ENCODE measurements at places on chromosomes 11 and 22.
A peak's percentile ranks its signal among the peaks of the same experiment; 100 is the strongest.

- no peak for DNase-seq
Observed at GRCh38 chr22:20840646-20841371, 17.8 kb downstream of the PI4KA start.

GRCh38 chr11:44950031-44950624 lies 555 bp downstream of the TP53I11 start:
- DNase-seq: no peak

DNA sequence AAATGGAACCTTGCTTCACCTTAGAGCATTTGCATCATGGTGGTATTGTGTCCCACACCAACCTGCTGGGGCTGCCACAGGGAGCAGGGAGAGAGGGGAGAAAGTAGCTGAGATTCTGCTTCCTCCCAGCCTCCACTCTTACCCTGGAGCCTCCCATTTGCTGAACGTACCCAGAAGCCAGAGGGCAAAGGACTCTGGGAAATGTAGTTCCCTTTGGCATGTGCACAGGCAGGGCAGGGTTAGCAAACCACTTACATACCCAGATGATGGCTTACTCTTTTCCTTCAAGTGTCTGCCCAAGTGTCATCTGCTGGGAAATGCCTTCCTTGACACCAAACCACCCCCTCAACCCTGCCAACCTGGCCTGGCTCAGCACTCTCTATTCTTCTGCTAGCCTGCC lies 16.9 kb downstream of the SMIM38 start:
- DNase-seq: no peak

- DNase-seq: no peak
Observed at GRCh38 chr11:62882431-62882749, 1.7 kb downstream of the SLC3A2 start.

DNA sequence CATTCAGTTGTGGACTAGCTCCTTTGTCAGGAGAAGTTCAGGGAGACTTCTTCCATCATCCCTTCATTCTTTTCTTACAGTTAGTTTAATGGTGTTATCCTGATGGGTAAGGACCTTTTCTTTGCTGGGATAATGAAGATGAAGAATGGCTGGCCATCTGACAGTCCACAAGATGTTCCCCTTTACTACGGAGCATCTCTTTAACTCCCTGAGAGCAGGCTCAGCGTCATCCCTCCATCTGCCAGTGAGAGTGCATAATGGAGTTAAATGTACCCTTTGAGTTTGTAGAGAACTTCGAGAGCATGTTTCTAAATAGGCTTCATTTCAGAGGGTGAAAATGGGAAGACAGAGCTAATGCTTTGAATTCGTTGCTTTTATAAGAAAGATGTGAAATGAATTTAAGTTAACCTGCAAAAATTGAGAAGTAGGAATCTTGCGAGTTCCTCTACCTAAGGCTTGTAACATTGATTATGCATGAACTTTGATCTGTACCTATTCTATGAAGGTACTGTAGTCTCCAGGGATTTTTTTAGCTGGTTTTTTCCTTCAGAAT lies 1.7 kb downstream of the EP300 start:
- no peak for DNase-seq

DNA sequence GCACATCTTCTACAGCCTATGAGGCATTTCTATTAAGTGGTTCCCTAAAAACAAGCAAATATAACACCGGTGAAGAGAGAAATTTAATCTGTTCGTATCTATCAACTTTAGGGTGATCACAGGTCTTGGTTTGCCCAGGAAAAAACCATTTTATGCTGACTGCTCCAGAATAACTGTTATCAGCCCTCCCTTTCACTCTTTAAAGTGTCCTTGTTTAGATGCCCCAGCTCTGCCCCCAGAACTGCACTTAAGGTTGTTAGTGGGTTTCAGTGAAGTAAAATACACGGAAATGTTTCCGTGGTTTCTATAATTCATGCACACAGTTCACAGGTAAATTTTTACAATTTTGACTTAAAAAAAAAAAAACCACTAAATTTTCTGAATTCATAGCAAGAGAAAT lies 70.0 kb downstream of the NARS2 start:
- DNase-seq: no peak

DNA sequence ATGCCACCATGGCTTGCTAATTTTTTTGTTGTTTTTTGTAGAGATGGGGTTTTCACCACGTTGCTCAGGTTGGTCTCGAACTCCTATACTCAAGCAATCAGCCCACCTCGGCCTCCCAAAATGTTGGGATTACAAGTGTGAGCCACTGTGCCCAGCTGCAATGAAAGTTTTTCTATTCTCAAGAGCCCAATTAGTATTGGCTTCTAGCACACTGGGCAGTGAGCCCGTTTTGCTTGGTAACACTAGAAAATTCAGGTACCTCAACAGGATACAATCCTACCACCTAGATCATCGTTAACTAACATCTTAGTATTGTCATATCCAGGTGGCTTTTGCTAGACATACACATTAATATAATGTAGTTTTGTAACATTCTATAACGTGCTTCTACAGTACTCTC lies 19.0 kb downstream of the SEC14L3 start:
- no peak for DNase-seq

DNA sequence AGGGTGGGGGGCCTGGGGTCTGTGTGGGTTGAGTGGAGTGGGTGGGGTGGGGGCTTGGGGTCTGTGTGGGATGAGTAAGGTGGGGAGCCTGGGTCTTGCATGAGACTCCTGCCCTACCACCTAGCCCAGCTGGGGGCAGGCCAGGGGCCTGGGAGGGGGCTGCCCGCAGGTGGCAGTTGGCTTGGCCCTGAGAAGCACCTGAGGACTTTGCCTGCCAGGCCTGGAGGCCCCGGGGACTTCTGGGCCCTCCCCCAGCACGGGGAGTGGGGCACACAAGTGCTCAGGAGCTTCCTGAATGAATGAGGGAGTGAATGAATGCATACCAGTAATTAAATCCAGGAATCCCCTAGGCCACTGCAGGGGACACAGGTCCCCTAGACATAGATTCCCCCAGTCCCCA lies 6.6 kb downstream of the PHLDA2 start:
- DNase-seq: no peak

GRCh38 chr22:36830601-36831000 lies 13.8 kb upstream of the PVALB start:
- no peak for DNase-seq

DNA sequence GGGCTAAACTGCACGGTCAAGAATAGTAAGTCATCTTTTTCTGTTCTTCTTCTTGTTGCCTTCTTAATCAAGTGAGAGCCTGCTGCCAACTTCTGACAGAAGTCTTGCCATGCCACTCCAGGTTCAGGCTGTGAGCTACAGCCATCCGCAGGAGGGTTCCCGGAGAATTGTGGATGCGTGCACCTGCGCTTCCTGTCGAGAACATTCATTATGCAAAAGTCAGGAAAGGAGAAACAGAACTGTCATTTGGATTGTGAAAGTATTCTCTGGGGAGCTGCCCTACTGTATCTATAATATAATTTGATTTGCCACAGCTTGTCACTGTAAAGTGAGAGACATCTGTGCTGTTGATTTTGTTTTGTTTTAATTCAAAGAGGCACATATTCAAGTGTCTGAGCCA lies 12.3 kb downstream of the IL17RA start:
- no peak for DNase-seq

DNA sequence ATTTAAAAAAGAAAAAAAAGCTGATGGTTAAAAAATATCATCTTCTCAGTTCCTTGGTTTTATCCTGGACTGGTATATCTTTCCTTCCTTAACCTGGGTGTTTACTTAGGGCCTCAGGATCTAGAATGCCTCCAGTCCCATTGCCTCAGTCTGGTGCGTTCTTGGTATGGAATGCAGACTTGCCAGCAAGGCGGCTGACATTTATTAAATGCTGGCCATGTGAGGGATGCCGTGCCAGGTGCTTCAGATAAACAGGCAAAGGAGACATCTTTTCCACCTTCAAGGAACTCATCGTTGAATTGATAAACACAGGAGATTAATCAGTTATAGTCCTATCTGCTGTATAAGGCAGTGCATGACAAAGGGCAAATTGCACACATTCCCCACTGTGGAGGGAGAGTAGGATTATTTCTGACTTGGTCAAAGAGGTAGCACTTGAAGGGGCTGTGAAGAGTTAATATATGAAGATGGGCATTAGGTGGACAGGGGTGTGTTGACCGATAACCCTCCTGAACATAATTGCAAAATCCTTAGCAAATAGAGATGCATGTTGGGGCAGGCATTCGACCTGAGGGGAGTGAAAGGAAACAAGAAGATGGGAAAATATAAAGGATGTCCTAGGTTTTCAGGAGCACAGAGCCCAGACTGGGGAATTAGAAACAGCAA lies 54.4 kb downstream of the ALX4 start:
- no peak for DNase-seq

DNA sequence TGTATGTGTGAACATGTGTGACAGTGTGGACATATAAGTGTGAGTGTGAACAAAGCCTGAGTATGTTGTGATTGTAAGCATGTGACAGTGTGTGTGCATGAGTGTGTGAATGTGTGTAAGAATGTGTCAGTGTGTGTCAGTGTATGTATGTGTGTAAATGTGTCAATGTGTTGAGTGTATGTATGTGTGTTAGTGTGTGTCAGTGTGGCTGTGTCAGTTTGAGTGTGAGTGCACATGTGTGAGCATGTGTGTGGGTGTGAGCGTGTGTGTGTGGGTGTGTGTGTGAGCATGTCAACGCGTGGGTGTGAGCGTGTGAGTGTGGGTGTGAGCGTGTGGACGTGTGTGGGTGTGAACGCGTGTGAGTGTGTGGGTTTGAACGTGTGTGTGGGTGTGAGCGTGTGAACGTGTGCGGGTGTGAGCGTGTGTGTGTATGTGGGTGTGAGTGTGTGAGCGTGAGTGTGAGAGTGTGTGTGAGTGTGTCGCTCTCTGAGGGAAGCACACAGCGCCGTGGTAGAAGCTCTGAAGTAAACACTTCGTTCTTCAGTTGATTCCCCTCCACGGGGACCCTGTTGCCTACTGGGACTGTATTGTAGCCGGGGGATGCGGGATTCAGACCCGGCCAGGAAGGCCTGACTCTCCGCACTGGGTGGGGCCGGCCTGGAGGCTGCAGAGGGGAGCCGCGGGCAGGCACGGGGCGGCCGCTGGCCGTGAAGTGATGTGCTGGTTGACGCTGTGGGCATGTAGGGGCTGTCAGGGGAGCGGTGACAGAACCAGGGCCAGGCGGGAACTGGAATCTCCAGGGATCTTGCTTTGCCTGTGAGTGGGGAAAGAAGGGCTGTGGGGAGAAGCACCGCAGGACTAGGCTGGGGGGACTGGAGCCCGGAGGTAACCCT lies 21.1 kb downstream of the RPS6KA4 start:
- no peak for DNase-seq

- no peak for DNase-seq
Observed at GRCh38 chr11:70710601-70711000, 312.3 kb downstream of the CTTN start.

DNA sequence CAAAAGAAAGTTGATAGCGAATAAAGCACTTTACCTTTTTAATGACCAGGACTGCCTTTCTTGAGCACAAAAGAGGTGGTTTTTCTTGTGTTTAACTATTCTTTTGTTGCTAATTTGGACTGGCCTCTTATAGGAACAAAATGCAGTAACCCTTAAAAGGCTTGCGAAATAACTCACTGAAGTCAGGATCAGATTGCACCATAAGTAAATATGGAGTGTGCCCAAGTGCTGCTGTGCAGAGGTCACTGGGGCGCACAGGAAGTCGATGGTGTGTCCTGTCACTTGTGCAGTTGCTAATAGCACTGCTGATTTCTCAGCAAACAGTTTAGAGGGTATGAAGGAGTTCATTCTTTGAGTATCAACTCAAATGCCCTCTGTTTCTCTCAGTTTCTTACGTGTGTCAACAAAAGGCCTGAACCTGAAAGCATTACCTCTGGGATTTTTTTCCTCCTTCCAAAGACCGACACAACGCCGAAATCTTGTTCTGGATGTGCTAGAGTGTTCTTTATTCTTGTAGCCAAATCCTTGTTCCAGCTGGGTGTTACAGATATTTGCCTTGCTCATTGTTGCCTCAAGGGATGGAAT lies 71.3 kb downstream of the ATXN10 start:
- DNase-seq: peak; percentile 75

DNA sequence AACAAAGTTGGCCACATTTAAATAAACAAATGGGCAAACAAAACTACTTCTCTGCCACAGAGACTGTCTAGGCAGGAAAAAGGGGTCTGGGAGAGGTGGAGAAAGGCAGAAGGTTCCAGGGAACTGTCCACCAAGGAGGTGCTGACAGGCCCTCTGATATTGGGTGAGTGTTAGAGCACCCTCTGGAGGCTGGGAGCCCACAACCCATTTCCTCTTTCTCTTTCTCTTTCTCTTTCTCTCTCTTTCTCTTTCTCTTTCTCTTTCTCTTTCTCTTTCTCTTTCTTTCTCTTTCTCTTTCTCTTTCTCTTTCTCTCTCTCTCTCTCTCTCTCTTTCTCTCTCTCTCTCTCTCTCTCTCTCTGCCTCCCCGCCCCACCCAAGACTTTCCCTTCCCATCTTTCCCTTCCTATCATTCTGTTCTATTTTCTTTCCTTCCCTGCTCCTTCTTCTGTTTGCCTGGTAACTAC lies 912.8 kb downstream of the DLG2 start:
- DNase-seq: peak; percentile 21

GRCh38 chr22:47175151-47176025 lies 412.9 kb downstream of the TBC1D22A start:
- DNase-seq: peak; percentile 6

Data from LNCaP clone FGC (cell line).